GM19239 (cell line): ENCODE measurements at places on chromosomes 2 and 18.

DNA sequence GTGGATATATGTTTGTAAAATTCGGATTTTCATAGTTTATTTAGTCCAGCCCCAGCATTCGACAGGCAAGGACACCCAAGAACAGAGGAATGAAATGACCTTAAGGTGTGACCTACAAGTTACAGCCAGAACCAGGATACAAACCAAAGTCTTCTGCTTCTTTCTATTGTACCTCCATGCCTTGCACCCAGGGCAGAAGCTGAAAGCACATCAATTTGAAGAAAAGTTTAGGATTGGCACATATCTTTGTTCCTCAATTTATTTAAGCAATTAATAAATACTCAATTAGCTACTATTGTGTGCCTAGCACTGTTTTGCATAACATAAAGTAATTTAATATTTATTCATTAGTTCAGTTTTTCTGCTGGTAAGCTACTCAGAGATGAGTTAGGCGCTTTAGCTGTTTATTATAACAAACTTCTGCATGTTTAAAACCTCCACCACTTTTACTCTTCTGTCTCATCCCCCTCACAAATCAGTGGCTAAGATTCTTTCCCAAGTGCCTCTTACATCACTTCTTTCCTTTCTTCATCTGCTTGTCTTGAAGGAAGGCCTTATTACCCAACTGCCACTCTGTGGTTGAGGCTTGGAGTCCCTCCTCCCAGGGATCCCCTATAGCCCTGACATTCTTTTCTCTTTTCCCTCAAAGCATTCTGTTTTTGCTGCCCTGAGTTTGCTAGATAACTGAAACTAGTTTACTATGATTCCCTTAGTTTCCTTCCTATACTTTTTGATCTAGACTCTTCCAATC, 37.1 kb upstream of the DARS1 start:
- no peak for DNase-seq

- DNase-seq: no peak
These were observed 1.2 kb downstream of the KCNG2 start for GRCh38 chr18:79798999-79799370.

GRCh38 chr2:11726384-11726783, 20.0 kb upstream of the LPIN1 start:
- no peak for DNase-seq

- no peak for DNase-seq
These were observed 63.1 kb downstream of the CXCR4 start for GRCh38 chr2:136054856-136055255.

GRCh38 chr2:68110102-68110501, 47.3 kb upstream of the C1D start:
- no peak for DNase-seq

GRCh38 chr2:224580248-224580647, 4.9 kb downstream of the CUL3 start:
- no peak for DNase-seq

DNA sequence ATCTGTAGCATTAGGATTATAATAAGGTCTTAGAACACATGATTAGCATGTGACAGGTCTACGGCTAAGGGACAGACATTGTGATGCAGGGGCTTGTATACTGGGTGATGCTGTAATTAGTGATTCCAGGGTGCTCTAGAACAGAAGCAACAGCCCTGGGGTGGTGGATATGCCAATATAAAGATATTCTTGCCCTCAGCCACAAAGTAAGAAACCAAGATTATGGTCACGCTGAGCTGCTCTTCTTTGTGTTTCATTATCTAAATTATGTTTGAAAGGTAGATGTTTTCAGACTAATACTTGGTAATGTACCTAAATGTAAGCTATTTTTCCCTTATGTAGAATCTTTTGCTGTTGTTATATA, 45.3 kb downstream of the FN1 start:
- DNase-seq: no peak

- no peak for DNase-seq
These were observed 48.2 kb downstream of the TWIST2 start for GRCh38 chr2:238895891-238896600.

GRCh38 chr18:63234841-63235240, 84.7 kb downstream of the BCL2 start:
- no peak for DNase-seq
